ENCODE measurements at places on chromosomes 5 and 9. TPM values are rescaled to one million over a fixed set of nuclear protein-coding genes. Genes with fewer than 3 reads are reported as not detected.
A peak's percentile ranks its signal among the peaks of the same experiment; 100 is the strongest.

GRCh38 chr5:140362875-140363630, 3.1 kb downstream of the SLC4A9 start:
- H3K27me3 ChIP-seq, result no peaks in the 10 kb centered on the region
- H3K36me3 ChIP-seq, result no peaks in the 10 kb centered on the region
- H3K4me3 ChIP-seq, result peak overlapping the region; percentile 43

DNA sequence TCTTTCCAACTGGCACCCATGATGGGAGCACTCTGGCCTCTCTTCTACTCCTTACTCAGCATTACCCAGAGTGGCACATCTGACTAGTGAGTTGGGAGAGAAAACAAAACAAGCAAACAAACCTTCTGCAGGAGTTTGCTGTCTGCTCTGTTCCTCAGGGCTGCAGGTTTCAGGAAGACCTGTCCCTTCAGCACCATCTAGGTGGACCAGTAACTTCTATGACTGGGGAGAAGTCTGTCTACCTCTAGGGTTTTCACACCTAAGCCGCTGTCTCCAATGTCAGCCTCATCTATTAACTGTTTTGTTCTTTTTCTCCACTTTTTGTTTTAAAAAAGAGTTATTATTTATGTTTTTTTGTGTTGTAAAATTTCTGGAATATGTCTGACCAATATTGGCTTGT, 58.7 kb downstream of the RAB3C start:
- H3K27ac ChIP-seq, result no peak overlapping the region

SH3TC2 gene
- 0.14 TPM for total RNA-seq

MARCOL gene
- total RNA-seq, result not detected

DNA sequence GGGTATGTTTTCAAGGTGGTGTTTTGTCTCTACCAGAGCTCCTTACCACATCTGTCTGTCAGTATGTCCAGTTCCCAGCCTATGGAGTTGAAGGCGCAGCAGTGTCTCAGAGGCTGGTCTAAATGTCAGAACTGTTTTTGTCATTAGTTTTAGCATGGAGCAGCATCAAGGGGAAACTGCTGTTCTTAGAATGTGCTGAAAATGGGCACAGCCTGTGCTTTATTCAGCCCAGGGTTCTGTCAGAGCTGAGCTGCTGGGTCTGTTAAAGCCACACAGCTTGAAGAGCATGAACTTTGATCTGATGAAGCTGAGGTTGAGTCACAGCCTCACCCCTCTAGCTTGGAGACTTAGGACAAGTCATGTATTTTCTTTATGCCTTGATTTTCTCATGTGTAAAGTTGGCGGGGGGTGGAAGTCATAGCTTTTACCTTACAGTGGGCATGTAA, 71.9 kb downstream of the RALGPS1 start:
- DNase-seq, result no peak
- no peak overlapping the region for H3K4me3 ChIP-seq
- H3K27me3 ChIP-seq, result no peaks in the 10 kb centered on the region

NR2F1-AS1 gene
- 1.9 TPM for total RNA-seq

- no peak for DNase-seq
- no peaks in the 10 kb centered on the region for H3K4me1 ChIP-seq
- no peak overlapping the region for H3K4me3 ChIP-seq
- no peaks in the 10 kb centered on the region for H3K36me3 ChIP-seq
Observed at GRCh38 chr5:100634937-100635534, 99.9 kb downstream of the FAM174A start.

OSMR gene
- total RNA-seq, result 8.8 TPM

DNA sequence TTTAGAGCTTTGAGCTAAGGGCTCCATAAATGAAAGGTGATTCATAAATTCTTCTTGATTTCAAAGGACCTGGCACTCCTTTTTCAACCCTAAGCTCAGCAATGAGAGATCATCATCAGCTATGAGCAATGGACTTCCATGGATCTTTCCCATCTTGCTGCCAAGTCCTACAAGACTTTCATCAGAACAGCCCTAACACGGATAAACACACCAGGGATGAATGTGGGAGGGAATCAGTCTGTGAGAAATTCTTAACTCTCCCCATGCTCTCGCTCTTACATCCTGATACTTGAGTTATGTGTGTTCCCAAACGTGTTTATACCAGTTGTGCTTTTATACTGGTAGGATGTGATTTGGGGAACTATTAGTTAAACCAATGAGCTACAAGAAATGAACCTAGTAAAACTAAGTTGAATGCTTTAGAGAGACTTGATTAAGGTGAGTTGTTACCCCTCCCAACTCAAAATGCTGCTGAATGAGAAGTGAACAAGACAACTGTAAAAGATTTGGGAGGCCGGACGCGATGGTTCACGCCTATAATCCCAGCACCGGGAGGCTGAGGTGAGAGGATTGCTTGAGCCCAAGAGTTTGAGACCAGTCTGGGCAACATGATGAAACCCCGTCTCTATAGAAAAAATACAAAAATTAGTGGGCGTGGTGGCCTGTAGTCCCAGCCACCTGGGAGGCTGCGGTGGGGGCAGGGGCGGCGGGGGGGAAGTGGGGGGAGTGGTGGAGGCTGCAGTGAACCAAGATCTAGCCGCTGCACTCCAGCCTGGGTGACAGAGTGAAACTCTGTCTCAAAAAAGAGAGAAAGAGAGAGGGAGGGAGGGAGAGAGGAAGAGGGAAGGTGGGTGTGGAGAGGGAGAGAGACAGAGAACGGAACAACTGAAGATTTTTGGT, 5.2 kb upstream of the RPL26L1 start:
- H3K27me3 ChIP-seq, result no peaks in the 10 kb centered on the region
- H3K36me3 ChIP-seq, result no peaks in the 10 kb centered on the region
- no peak overlapping the region for H3K27ac ChIP-seq
- no peaks in the 10 kb centered on the region for H3K4me1 ChIP-seq
- H3K4me3 ChIP-seq, result no peak overlapping the region

FOXD1 gene
- total RNA-seq, result not detected

PCDHGA10 gene
- 2.2 TPM for total RNA-seq

DNA sequence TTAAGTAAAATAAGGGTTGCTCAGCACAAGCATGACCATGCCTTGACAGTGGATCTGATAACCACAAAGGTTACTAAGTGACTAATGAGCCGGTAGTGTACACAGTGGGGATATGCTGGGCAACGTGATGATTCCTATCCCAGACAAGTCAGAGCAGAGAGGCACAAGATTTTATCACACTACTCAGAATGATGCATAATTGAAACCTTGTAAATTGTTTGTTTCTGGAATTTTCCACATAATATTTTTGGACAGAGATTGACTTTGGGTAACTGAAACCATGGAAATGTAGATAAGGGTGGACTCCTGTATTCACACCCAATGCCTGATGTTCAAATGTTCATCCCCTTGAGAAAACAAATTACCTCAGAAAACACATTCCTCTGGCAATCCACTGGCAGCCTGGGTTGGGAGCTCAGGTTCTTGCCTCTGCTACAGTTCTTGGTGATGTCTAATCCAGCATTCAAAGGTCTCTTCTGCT, 16.2 kb upstream of the ERAP1 start:
- H3K27me3 ChIP-seq, result peaks cover 5% of the 10 kb centered on the region
- H3K27ac ChIP-seq, result no peak overlapping the region
- H3K36me3 ChIP-seq, result no peaks in the 10 kb centered on the region
- no peak overlapping the region for H3K4me3 ChIP-seq

- no peaks in the 10 kb centered on the region for H3K4me1 ChIP-seq
- no peak overlapping the region for H3K27ac ChIP-seq
- no peak for DNase-seq
Observed at GRCh38 chr5:88374391-88374790, 105.7 kb upstream of the TMEM161B start.

GRCh38 chr9:133433351-133433843, 11.2 kb downstream of the ADAMTS13 start:
- no peak overlapping the region for H3K4me3 ChIP-seq
- no peaks in the 10 kb centered on the region for H3K36me3 ChIP-seq
- H3K27ac ChIP-seq, result no peak overlapping the region
- H3K27me3 ChIP-seq, result no peaks in the 10 kb centered on the region
- H3K4me1 ChIP-seq, result no peaks in the 10 kb centered on the region

NAIP gene
- total RNA-seq, result 5.2 TPM

TNFSF8 gene
- total RNA-seq, result 0.12 TPM

GABRA6 gene
- total RNA-seq, result not detected

PCDHB13 gene
- 3.2 TPM for total RNA-seq
